Caudate nucleus (tissue), 63 donors: ENCODE measurements at places on chromosomes 16 and 17.

- no peak for DNase-seq
These were observed 2.9 kb upstream of the CCDC102A start for GRCh38 chr16:57539072-57539796.

GRCh38 chr17:38881600-38882191 lies 11.8 kb downstream of the LASP1 start:
- DNase-seq: no peak

GRCh38 chr17:28267720-28268609 lies 51.0 kb upstream of the TMEM97 start:
- no peak for DNase-seq

GRCh38 chr17:47733674-47734410 lies 806 bp downstream of the TBX21 start:
- DNase-seq: no peak
